NCI-H345 (cell line): ENCODE measurements at places on chromosomes 4 and X.

DNA sequence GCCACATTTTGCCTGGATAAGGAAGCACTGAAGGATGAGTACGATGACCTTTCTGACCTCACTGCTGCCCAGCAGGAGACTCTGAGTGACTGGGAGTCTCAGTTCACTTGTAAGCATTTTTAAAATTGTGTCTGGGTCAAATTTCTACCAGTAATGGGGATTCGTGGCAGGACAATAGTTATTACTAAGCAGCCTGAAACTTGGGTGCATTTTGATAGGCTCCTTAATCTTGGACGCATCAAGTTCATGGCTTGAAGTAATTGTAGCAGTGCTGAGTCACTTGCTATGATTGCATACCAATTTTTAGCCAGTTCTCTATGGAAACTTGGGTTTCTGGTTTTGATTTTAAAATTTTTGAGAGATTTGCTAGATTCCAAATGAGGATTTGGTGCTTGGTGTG lies 4.3 kb downstream of the PGRMC1 start:
- DNase-seq = no peak

GRCh38 chrX:41333003-41333743 lies 789 bp upstream of the DDX3X start:
- peak; percentile 95 for DNase-seq

- DNase-seq = peak; percentile 34
Measured at GRCh38 chr4:139015948-139016471, 429 bp downstream of the NOCT start.

DNA sequence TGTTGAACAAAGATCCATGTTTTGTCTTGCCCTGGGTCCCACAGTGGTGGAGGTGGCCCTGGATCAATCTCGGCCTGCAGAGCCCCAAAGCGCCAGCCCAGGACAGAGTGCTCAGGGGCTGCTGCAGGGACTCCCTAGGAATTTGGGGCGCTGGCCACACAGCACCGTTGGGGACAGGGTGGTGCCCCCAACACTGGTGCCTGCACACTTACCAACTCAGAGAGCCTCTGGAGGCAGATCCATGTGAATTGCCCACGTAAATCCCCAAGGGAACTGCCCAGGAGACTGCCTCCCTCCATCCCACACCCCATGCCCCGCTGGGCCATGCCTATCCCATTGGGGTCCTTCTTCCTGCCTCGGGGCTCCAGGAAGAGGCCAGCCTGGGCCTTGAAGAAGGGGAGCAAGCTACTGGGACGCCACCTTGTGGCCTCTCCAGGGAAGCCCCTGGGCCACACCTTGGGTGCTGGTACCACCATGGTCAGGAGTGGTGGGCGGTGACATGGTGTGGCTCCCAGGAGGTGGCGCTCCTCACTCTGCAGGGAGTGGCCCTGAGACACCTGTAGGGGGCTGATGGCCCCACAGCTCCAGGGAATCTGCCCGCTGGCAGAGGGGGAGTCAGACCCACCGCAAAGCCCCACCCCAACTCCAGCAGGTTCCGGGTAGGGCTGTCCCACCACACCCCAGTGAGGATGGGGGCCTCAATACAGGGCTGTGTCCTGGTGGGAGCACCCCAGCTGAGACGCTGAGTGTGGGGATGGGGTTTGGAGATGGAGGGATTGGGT lies 22.8 kb downstream of the CFAP99 start:
- DNase-seq = peak; percentile 39

DNA sequence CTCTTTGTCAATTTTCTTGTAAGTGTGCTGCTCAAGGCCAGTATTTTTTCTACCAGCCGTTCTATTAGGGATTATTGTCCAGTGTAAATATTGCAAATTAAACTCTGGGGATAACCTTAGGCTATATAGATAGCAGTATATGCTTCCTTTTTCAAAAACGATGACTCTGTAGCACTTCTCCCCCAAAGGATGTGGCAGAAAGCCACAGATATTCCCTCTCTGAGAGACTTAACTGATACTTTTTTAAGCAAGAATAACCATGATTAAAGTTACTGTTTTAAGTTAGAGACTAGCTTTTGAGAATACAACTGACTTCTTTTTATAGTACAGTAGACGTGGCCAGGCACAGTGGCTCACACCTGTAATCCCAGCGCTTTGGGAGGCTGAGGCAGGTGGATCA lies 130.0 kb downstream of the FHIP1A start:
- DNase-seq = no peak

GRCh38 chr4:32601848-32602247 lies 1881.7 kb downstream of the PCDH7 start:
- DNase-seq = no peak

DNA sequence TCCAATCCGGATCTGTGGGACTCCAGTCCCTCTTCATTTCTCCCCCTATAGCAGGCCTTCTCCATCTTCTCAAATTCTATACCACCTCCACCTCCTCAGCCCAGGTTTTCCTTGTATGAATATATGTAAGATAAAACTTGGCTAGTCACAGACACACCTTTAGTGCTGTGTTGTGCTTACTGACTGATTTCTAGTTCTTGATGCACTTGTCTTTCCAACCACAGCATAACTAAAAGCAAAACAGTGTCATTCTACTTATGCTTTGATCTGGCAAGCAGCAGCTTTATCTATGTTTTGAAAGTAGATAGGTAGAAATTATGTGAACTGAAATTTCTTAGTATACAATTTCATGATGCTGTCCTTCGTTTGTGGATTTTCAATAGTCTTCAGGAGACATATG lies 47.5 kb downstream of the CCNI start:
- no peak for DNase-seq

DNA sequence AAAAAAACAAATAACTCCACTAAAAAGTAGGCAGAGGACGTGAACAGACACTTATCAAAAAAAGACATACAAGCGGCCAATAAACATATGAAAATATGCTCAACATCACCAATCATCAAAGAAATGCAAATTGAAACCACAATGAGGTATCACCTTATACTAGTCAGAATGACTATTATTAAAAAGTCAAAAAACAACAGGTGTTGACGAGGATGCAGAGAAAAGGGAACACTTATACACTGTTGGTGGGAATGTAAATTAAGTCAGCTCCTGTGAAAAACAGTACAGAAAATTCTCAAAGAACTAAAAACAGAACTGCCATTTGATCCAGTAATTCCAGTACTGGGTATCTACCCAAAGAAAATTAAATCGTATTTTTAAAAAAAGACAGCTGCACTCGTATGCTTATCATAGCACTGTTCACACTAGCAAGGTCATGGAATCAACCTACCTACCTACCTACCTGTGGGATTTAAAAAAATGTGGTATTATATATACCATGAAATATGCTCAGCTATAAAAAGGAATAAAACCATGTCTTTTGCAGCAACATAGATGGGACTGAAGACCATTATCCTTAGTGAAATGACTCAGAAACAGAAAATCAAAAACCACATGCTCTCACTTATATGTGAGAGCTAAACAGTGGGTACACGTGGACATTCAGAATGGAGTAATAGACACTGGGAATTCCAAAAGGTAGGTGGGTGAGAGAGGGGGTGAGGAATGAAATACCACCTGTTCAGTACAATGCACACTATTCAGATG lies 24.8 kb upstream of the PTPN13 start:
- no peak for DNase-seq

DNA sequence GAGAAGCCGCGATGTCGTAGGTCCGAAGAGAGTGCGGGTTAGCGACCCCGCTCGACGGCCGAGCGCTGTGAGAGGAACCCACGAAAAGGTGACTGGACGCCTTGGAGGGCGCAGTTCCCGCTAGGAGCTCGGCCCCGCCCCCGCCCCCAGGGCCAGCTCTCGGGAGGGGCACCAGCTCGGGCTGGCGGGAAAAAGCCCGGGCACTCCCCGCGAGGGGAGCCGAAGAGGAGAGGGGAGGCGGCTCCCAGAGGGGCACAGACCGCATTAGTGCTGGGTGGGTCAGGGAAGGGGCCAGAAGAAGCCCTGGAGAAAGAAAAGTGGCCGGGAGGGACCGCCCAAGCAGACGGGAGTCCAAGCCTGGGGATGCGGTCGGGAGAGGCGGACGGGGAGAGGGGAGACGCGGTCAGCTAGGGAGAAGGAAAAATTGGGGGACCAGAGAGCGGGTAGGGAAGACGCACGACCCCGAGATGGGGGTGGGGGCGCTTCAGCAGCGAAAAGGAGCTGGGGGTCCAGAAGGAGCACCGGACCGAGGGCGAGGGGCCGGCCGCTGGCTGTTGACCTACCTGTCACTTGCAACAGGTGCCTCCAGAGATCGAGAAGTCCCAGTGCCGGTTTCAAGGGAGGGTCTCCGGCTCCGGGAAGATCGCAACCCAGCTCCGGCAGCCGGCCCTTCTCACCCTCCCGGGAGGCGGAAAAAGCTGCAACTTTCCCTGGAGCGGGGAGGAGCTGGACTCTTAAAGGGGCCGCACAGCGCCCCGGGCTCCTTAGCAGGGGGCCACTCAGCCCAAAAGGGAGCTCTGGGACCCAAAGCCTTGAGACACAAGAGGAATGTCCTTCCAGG lies at the start of gene SYTL4:
TSS of gene SYTL4 (minus strand) at position 681 of the 841 bp plus-strand sequence. CDS start 30,084 bp downstream, outside the sequence.
- peak; percentile 20 for DNase-seq

DNA sequence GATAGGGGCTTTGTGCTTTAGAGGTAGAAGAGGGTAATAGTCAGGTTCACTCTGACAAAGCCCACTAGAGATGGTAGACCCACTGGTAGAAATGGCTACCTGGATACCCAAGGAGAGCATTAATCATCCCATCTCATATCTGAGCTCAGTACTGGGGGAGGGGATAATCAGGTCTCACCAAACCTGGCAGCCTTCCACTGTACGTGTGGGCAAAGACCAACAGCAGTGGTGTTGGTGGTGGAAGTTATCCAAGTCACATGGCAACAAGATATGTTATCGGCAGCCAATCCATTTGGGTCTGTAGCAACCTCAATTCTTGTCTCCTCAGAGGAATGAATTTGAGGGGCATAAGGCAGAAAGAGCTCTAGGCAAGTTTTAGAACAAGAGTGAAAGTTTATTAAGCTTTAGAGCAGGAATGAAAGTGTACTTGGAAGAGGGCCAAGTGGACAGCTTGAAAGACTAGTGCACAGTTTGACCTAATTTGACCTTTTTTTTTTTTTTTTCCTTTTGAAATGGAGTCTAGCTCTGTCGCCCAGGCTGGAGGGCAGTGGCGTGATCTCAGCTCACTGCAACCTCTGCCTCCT lies 67.0 kb upstream of the CXCL13 start:
- no peak for DNase-seq

- no peak for DNase-seq
Measured at GRCh38 chr4:167233685-167234315, 494 bp downstream of the SPOCK3 start.

DNA sequence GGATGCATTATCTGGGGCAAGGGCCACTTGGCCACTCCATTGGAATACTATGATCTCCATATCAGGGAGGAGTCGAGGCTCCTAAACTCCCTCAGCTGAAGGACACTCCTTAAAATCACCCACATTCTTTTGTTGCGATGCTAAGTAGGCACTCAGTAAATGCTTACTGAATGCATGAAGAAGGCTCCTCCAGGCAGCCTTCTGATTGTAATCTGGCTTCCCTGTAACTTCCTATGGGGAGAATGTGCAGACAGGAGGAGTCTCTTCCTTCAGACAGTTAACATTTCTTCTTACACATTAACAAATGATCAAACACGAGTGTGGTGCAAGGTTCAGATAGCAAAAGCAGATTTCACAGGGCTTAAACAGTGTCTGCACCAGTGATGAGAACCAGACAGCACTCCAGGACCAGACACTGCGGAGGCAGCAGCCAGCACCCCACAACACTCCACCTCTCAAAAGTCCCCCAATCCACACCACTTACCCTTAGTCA lies 21.4 kb upstream of the USO1 start:
- DNase-seq = no peak

- DNase-seq = no peak
Measured at GRCh38 chr4:4981427-4981826, 37.8 kb downstream of the CYTL1 start.

GRCh38 chr4:140388015-140388414 lies 14.6 kb downstream of the SCOC start:
- no peak for DNase-seq

DNA sequence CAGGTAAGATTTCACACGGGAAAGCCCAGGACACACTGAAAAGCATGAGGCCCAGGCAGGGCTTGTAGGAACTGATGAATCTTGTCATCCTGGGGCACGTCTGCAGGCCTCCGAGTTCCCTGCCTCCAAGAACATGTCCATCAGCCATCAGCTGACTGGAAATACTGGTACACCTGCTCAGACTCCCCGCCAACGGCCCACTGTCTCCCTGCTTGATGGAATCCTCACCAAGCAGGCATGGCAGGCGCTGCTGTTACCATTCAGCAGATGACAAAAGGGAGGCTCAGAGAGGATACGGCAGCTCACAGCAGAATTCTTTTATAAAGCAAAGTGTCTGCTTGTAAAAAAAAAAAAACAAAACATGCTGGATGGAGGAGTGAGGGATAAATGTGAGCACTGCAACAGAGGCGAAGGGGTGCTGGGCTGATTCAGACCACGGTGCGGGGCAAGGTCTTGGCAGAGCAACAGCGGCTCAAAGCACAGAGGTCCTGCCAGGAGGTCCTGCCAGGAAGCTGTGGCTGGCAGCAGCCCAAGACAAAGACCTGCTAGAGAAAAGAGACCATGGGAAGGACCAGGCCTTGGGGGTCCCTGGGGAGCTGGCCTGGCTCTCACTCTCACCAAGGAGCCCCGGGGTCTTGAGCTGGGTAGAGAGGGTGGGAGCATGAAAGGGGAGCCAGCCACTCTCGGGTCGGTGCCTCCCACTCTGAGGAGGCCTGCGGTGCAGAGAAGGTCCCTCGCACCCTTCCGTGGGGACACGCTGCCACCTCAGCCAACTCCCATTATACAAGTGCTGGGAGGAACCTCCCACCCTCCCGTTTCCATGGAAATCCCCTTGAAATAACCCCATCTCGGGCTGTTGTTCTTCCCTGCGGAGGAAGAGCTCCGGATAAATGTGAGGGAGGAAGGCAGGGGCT lies 25.6 kb downstream of the PPP2R2C start:
- DNase-seq = no peak

DNA sequence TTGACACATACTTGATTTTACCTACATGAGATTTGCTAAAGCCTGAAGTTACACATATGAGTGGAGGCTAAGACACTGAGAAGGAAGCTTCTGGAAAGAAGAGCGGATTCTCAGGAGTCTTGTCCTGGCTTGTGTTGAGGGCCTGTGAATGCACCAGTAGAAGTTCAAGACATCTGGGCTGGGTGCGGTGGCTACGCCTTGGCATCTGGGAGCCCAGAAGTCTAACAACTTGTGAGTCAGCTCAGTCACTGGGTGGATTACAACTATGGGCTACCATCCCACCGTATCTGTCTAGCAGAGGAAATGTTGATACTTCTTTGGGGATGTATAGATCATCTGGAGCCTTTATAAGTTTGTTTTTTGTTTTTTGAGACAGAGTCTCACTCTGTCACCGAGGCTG lies 375.6 kb upstream of the SMIM31 start:
- DNase-seq = no peak

GRCh38 chr4:119707336-119707735 lies 78.7 kb upstream of the PDE5A start:
- no peak for DNase-seq

DNA sequence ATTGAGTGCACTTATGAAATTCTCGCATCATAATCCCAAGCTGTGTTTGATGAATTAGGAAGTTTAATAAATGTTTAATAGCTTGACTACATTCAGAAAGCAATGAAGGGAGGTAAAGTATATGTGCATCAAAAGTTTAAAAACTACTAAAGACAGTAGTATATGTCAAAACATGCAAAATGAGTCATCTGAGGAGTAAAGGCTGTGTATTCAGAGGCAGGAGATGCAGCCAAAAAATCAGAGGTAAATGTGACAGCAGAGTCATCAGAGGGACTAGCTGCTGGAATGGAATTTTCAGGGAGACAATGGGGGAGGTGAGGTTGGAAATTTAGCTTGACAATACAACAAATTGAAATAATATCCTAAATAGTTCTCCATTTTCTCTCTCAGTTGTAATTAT lies 127.0 kb upstream of the FUNDC1 start:
- DNase-seq = no peak

- no peak for DNase-seq
Measured at GRCh38 chr4:3872834-3873313, 106.7 kb downstream of the ADRA2C start.

- DNase-seq = no peak
Measured at GRCh38 chrX:124501586-124501985, 155.2 kb downstream of the SH2D1A start.
